Tibial artery (tissue), 4 donors: ENCODE measurements at places on chromosomes 4 and X.

GRCh38 chr4:183008492-183008891 is 90.6 kb upstream of the WWC2 start:
- H3K36me3 ChIP-seq, result no peaks in the 10 kb centered on the region
- no peak overlapping the region for H3K27ac ChIP-seq
- no peak overlapping the region for H3K4me3 ChIP-seq
- no peaks in the 10 kb centered on the region for H3K27me3 ChIP-seq

DNA sequence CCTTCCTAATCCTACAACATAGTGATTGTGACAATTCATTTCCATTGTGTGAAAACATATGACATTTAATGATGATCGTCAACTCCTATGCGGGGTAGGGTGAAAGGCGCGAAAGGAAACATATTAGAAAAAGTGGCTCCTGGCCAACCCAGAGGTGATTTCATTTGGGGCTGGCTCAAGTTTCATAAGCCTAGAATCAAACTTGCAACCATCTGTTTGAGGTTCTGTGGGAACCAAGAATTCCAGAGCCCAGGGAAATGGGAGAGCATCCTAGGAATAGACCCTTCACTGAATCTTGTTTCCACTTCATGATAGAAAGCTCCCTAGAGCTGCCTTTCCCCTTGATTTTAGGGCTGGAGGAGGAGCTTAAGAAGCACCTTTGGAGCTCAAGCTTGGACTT is 101.3 kb upstream of the EGFL6 start:
- no peak overlapping the region for H3K4me3 ChIP-seq
- no peaks in the 10 kb centered on the region for H3K4me1 ChIP-seq
- H3K36me3 ChIP-seq, result no peaks in the 10 kb centered on the region
- H3K27me3 ChIP-seq, result no peaks in the 10 kb centered on the region
- DNase-seq, result no peak
- H3K27ac ChIP-seq, result no peak overlapping the region

DNA sequence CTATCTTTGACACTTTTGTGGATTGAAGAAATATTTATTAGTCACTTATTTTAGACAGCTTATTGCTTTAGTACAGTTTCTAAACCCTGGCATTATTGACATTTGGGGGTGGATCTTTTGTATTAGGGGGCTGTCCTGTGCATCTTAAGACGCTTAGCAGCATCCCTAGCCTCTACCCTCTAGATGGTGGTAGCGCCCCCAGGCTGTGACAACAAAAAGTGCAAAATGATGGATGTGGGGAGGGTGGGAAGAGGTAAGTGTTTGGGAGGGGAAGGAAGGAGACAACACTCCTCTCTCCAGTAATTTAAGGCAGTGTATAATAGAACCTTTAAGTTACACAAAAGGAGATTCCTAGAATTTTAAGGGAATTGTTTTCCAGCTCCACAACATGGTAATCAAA is 1210.6 kb downstream of the C4orf33 start:
- no peak overlapping the region for H3K4me3 ChIP-seq
- DNase-seq, result no peak
- H3K27ac ChIP-seq, result no peak overlapping the region
- H3K36me3 ChIP-seq, result no peaks in the 10 kb centered on the region

DNA sequence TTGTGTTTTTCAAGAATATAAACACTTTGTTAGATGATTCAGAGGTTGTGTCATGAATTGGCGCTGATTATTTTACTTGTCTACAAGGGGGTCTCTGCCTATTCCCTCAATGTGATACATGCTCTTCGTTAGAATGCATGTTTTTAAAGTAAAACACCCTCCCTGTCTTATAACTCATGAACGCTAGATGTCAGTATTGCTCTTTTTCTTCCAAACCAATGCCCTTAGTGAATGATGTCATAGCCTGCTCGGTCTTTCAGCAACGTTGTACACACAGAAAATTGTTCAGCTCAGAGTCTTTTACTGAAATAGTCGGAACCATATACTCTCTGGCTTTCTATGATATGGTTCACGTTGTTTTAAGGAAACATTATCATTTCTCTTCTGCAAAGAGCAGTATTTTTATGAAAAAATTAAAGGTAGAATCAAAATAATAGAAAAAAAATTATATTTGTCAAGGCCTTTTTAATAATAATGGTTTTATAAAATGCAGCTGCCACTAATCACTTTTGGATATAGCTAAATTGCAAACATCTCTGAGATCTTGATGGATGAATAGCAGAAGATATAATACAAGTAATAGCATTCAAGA is 292.9 kb downstream of the TLL1 start:
- no peak for DNase-seq
- H3K27me3 ChIP-seq, result no peaks in the 10 kb centered on the region
- H3K4me1 ChIP-seq, result no peaks in the 10 kb centered on the region
- H3K27ac ChIP-seq, result no peak overlapping the region

GRCh38 chr4:111849746-111850284 is 295.4 kb upstream of the FAM241A start:
- H3K27me3 ChIP-seq, result no peaks in the 10 kb centered on the region
- DNase-seq, result no peak
- no peaks in the 10 kb centered on the region for H3K36me3 ChIP-seq
- no peak overlapping the region for H3K27ac ChIP-seq
- no peaks in the 10 kb centered on the region for H3K4me1 ChIP-seq

DNA sequence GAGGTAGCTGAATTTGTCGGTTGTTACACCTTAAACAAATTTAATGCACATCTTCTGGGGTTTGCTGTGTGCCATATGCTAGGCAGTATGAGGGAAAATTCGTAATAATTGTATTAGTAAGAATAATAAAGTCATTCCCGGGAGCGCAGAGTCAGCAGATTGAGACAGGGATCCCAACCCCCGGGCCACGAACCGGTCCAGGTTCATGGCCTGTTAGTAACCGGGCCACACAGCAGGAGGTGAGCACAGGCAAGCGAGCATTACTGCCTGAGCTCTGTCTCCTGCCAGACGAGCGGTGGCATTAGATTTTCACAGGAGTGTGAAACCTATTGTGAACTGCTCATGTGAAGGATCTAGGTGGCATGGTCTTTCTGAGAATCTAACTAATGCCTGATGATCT is 114.9 kb downstream of the PCDH7 start:
- no peaks in the 10 kb centered on the region for H3K4me1 ChIP-seq
- no peaks in the 10 kb centered on the region for H3K36me3 ChIP-seq
- H3K27ac ChIP-seq, result no peak overlapping the region
- no peak for DNase-seq
- H3K4me3 ChIP-seq, result no peak overlapping the region

- no peak overlapping the region for H3K4me3 ChIP-seq
- no peak overlapping the region for H3K27ac ChIP-seq
- no peaks in the 10 kb centered on the region for H3K27me3 ChIP-seq
- H3K4me1 ChIP-seq, result no peaks in the 10 kb centered on the region
- H3K36me3 ChIP-seq, result no peaks in the 10 kb centered on the region
Observed at GRCh38 chr4:154982187-154983047, 201.3 kb downstream of the RBM46 start.

DNA sequence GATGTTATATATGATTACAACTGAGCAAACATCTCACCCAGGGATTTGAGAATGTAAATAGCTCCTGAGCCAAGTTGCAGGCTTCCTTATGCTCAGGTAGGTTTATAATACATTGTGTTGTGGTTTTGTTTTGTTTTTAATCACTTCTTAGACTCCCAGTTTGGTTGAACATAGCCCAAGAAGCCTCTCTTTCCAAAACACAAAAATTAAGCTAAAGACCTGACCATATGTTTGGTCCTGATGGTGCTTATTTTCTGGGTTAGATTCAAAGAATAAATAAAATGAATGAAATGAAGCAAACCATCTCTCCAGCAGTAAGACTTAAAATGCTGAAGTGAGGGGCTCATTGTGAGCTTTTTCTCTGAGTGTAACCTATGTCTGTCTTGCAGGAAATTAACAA is 93.5 kb downstream of the GRXCR1 start:
- DNase-seq, result no peak
- no peaks in the 10 kb centered on the region for H3K27me3 ChIP-seq
